Omental fat pad (tissue), 4 donors: ENCODE measurements at places on chromosomes 1 and 21.

- no peak for DNase-seq
These were observed 267.9 kb downstream of the SDCCAG8 start for GRCh38 chr1:243523766-243524165.

- no peak for DNase-seq
These were observed 539.7 kb downstream of the USP25 start for GRCh38 chr21:16269476-16269875.

DNA sequence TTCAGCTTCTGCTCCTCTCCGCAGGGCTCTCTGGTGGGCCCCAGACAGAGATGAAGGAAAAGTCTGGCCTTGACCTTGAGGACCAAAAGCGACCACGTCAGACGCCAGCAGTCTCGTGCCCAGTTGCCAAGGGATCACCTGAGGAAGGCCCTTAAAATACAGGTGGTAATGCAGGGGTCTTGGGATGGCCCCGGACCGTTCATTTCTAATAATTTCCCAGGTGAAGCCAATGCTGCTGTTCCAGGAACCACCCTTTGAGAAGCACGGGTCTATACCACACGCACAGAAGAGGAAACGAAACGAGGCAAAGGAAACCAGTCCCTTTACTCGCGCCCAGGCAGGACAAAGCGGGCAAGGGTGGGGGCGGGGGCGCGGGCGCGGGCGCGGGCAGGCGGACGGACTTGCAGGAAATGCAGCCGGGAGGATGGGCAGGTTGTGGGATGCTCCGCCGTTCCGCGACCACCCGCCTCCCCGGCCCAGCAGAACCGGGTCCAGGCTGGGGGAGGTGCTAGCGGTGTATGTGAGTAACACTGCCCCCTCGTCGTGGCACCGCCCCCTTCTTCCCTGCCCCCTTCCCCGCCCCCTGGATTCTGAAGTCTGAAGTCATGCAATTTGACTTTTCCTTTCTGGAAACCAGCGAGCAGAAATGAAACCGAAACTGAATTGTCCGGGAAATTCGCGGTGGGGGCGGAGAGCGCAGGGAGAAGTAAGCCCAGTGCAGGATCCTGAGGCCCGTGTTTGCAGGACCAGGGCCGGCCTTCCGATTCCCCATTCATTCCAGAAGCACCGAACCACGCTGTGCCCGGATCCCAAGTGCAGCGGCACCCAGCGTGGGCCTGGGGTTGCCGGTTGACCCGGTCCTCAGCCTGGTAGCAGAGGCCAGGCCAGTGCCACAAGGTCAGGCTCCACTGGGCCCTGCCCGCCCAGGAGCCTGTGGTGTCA, 5.8 kb upstream of the MX1 start:
- DNase-seq, result peak; percentile 65

DNA sequence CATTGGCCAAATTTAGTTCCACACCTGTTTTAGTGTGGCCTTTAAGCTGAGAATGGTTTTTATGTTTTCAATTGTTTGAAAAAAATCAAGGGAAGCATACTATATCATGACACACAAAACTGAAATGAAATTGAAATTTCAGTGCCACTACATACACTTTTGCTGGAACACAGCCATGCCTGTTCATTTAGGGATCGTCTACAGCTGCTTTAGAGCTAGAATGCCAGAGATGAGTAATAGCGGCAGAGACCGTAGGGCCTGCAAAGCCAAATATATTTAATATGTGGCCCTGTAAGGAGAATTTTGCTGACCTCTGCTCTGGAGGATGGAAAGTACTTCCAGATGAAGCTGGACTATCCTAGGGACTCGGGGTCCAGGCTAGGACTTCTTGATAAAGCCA, 62.5 kb upstream of the LYST start:
- no peak for DNase-seq

DNA sequence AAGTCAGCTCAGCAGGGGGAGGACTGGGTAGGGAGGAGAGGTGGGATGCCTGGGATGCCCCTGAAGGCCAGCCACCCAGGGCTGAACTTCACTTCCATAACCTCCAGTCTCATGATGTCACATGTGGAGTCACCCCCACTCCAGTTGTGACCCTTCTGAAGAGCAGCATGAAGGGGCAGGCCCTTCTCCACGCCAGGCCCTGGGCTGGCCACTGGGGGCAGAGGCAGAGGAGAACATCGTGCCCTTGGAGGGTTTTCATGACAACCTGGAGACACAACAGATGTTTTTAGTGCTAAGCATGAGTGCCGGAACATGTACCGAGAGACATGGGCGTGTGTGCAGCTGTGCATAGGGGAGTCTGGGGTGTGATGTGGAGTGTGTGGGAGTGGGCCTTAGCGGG, 37.6 kb downstream of the FAAH start:
- DNase-seq, result no peak

- no peak for DNase-seq
These were observed 1.2 kb upstream of the C1orf54 start for GRCh38 chr1:150271291-150271959.

GRCh38 chr1:210800301-210800700, 333.6 kb downstream of the KCNH1 start:
- no peak for DNase-seq

GRCh38 chr1:178544531-178544930, 31.6 kb downstream of the TEX35 start:
- DNase-seq, result no peak

- no peak for DNase-seq
These were observed 26.7 kb downstream of the LRRC71 start for GRCh38 chr1:156947127-156947526.

DNA sequence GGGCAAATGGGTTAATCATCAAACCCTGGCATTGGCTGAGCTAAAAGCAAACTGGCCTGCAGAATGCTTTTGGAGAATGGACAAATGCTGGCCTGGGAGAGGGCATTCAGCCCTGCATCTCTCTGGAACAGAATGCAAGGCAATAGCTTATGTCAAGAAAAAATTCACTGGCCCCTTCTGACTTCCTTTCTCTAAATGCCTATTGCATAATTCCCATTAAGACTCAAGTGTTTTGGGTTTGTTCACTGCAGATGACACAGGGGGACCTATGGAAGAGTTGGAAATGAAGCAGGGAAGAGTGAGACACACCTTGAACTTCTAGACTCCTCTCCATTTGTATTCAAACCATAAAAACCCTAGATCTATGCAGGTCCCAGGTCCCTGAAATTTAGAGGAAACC, 15.9 kb downstream of the PEA15 start:
- no peak for DNase-seq

DNA sequence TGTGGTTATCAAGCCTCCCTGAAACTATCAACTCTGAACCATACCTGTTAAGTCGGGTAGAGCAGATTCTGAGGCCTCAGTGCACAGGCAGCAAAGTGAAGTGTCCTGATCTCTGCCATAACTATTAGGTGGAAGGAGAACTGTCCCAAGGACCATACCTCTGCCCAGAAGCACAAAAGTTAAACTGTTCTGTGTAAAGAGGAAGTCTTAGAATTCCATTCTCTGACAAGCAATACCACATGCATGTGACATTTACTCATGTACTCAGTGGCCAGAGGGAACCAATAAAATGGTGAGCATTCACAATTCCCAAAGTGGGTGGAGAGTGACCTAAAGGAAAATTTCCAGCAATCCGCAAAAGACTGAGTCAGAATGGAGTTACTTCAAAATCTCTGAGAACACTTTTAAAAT, 61.0 kb downstream of the TOR3A start:
- no peak for DNase-seq

- DNase-seq, result no peak
These were observed 214.0 kb downstream of the ZC3H11B start for GRCh38 chr1:219398815-219399396.

DNA sequence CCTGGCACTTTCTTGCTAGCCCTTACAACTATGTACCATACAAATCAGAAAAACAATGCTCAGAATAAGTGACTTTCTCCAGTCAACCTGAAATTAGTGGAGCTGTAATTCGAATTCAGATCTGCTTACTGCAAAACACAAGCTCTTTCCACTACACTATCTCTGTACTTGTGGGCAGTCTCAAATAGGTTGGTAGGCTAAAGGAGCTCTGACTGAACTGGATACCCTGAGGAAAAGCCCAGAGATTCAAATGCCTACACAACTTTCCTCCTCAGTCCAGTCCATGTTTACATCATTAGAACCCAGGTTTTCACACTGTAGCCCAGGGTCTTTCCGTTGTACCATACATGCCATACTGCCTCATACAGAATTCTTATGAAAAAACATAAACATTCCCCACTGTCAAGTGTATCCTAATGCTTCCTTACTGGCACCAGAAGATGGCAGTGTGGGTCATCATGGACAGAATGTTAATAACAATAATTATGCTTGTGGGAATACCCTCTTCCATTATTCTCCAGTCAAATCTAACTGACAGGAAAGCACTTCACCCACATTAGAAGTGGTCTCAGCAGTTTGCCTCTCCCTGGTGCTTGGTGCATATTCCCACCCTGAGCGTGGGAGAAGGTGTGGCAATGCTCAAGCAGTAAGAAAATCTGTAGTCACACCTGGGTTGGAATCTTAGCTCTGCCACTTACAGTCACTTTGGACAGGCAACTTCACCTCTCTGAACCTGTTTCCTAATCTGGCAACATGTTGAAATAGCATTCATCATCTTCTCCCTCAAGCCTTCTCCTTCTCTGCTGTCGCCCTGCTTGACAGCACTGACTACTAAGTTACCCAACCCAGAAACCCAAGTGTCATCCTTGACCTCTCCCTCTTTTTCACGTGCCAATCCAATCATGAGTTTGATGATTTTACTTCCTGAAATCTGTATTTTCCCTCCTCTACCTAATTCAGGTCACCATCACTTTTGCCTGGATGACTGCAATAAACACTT, 14.4 kb upstream of the ZFYVE9 start:
- no peak for DNase-seq

DNA sequence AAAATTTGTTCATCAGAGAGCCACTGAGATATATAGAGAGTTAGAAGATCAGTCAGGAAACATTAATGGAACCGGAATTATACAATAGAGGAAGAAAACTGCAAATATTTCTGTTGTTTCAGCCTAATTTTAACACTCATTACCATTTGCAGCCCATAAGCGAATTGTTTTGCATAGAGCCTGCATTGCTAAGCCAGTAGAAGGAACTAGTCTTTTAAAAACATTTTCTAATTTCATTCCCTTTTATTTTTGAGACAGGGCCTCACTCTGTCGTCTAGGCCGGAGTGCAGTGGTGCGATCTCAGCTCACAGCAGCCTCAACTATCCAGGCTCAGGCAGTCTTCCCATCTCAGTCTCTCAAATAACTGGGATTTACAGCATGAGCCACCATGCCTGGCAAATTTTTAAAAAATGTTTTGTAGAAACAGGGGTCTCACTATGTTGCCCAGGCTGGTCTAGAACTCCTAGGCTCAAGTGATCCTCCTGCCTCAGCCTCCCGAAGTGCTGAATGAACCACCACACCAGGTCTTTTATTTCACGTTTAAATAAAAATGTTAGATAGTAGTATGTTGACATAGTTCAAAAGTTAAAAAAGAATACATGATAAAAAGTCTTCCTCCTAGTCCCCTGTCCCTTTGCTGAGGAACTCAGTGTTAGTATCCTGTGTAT, 25.3 kb downstream of the MPZL1 start:
- DNase-seq, result no peak
